D721Med (cell line): ENCODE measurements at places on chromosomes 12 and 14.

DNA sequence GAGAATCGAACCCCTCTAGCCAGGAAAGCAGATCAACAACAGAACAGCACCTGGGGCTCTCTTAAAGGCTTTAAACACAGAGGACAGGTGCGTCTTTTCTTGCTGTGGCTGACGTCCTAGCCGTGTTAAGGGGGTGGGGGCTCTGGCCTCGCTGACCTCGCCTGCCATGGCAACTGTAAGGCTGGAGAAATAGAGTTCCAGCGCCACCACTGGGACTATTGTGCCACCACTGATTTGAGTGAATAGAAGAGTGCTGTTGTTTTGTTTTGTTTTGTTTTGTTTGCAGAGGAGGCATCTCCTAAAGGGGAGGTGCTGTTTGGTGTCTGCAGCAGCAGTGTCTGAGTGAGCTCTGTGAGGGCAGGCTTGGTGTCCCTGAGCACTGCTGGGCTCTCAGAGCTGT lies 34.2 kb upstream of the PRMT8 start:
- no peak for DNase-seq

- no peak for DNase-seq
Measured at GRCh38 chr14:100544506-100545141, 42.6 kb downstream of the BEGAIN start.

DNA sequence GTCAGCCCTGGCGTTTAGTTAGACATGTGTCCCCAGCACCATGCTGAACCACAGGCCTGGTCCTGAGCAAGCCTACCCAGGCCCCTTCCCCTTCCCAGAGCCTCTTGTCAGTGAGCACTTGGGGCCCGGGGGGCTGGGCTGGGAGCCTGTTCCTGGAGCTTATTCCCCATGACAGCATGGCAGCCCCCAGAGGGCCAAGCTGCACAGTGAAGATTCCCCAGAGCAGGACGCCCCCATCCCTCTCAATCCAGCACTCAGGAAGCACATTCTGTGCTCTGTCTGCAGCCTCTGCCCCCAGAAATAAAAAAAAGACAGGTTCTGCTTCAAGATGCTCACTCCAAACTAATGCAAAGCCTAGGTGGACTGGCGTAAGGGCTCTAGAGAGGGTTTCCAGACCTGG lies 117.3 kb downstream of the LGMN start:
- DNase-seq, result no peak

GRCh38 chr14:29740491-29740890 lies 187.2 kb downstream of the PRKD1 start:
- no peak for DNase-seq

- no peak for DNase-seq
Measured at GRCh38 chr14:69355607-69356281, 42.4 kb downstream of the ERH start.
